ENCODE measurements at places on chromosomes 12 and 14. TPM values are rescaled to one million over a fixed set of nuclear protein-coding genes. Genes with fewer than 3 reads are reported as not detected.

The OR4M1 gene
- not detected for total RNA-seq

The STXBP6 gene
- total RNA-seq: 0.04 TPM

The TBC1D30 gene
- total RNA-seq: 19.9 TPM

The USP15 gene
- 69.1 TPM for total RNA-seq

The ZNF891 gene
- 0.53 TPM for total RNA-seq

The OVCH1 gene
- total RNA-seq: 0.21 TPM

The FUT8 gene
- 84.3 TPM for total RNA-seq

The HOXC11 gene
- not detected for total RNA-seq

The HSP90B1 gene
- 668 TPM for total RNA-seq

The EML5 gene
- under 0.01 TPM for total RNA-seq

The GALNT16 gene
- 0.11 TPM for total RNA-seq

The ADGRD1 gene
- total RNA-seq: not detected

GRCh38 chr12:10012630-10013330, 2.4 kb downstream of the CLEC12B start:
- DNase-seq: no peak

GRCh38 chr12:28484156-28484555, 293.9 kb downstream of the CCDC91 start:
- no peak for DNase-seq

DNA sequence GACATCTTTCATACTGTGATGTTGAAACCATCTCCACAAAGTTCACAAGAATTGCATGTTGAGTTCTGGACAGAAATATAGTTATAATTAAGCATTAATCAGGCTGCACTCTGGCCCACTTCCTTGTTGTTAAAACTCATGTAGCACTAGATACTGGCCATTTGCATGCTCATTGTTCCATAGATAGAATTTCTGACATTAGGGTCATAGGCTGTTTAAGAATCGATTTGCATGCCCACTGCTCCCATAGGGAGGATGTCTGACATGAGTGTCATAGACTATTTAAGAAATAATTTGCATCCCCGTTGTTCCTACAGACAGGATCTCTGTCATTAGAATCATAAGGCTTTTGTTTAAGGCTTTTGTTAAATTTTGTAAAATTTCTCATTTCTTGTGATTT, 50.2 kb downstream of the MYF5 start:
- DNase-seq: no peak

GRCh38 chr12:3892631-3893030, 19.4 kb upstream of the PARP11 start:
- DNase-seq: no peak

- no peak for DNase-seq
These were observed 98.3 kb upstream of the DIO3 start for GRCh38 chr14:101462726-101463565.

GRCh38 chr12:2754208-2754607, 40.6 kb upstream of the FKBP4 start:
- DNase-seq: no peak

DNA sequence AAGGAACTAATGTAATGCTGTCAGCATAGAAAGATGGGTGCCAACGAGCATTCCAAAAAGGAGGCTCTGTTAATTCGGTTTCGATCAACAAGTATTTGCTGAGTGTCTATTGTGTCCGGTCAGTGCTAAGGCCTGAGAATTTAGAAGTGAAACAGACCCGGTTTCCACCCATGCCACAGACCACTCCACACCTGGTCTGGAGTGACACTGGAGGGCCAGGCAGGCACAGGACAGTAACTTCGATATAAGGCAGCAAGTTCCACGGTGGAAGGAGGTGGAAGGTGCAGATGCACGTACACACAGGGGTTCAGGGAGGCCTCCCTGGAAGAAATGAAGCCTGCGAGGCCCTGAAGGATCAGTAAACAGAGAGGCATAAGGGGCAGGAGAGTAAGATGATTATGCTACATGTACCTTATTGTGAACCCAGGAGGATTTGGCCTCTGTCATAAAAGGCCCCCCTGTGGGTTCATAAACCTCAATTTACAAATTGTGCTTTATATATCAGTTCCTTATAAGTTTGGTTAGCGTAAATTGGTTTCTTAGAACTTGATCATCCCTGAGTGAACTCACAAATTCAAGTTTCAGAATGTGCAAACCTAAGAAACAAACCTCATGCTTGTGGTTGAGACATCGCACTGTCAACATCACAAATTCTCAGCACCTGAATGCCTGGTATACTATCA, 25.9 kb downstream of the SSH1 start:
- no peak for DNase-seq

DNA sequence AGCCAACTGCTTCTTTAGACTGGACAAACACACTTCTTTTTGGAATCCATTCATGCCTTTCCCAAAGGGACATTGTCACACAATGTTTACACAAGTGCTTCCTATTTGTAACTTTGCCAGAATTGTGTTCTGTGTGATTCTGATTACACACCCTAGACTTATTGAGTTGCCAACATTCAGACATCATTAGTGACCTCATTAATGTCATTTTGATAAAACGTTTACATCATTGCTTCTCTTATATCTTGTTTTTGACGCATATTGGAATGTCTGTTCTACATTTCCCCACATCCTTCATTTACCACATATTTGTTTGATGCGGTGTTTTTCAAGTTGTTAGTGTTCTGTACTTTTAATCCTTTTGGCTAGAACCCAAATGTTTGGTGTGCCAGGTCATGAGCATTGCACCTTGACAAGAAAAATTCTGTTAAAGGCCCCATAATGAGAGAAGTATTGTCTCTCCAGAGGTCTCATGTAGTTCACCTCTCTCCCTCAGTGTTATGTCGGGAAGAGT, 305.5 kb downstream of the AEBP2 start:
- peak; percentile 98 for DNase-seq

- no peak for DNase-seq
These were observed 6.6 kb upstream of the PCNX4 start for GRCh38 chr14:60085085-60085484.

DNA sequence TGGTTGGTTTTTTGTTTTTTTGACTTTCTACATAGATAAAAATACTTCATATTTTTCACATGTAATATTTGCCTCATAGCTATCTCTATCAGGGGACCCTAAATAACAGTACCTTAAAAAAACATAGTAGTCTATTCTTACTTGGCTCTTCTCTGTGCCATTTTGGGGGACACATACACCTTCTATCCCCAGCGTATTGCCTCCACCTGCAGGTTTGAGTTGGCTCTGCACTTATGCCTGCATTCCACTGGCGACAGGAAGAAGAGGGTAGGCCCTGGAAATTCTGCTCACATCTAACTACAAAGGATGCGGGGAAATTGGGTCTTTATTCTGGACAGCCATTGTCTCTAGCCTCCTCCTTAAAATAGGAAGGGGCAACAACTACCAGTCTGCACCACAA, 13.8 kb upstream of the IFI27L2 start:
- DNase-seq: no peak

- no peak for DNase-seq
These were observed 70.6 kb downstream of the SAMD4A start for GRCh38 chr14:54637270-54638134.

DNA sequence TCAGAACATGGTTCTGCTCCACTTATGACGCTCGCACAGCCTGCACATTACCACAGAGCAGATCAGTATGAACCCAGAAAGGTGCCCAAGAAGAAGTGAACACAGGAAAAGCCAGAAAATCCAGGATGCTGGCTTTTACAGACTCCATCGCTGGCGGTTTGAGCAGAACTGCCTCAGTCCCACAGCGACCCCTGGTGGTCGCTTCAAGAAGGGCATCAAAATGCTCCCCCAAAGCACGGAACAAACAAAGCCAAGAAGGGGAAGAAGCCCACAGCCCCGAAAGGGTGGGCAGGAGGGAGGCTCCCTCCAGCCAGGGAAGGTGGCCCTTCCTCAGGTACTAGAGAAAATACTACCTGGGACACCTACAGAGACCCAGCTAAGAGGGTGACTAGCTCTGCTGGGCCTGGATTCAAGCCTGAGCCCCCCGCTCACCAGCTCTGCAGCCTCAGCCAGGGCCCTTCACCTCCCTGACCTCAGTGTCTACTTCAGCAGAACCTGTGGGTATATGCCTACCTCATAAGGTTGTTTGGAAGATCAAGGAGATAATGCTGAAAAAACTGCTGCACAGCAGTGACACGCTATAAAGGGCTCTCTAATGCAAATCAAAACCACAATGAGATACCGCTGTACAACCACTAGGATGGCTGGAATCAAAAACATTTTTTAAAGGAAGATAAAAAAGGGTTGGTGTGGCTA, 98.1 kb downstream of the NCOR2 start:
- no peak for DNase-seq

DNA sequence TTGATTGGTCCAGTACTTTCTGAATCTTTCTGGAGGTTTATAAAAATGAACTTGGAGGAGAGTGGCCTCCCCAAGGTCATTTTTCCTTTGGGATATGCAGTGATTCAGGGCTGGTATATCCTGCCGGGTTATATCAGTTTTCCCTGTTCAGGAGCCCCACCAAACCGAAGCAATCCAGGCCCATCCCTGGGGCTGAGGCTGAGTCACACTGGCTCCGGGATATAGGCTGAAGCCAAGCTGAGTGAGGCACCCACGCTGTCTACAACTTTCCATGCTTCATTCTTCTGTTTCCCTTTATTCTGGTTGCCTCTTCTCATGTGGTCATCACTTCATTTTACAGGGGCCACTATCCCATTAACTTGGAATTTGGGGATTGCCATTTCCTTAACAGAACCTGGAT, 3.4 kb downstream of the SSPN start:
- no peak for DNase-seq

DNA sequence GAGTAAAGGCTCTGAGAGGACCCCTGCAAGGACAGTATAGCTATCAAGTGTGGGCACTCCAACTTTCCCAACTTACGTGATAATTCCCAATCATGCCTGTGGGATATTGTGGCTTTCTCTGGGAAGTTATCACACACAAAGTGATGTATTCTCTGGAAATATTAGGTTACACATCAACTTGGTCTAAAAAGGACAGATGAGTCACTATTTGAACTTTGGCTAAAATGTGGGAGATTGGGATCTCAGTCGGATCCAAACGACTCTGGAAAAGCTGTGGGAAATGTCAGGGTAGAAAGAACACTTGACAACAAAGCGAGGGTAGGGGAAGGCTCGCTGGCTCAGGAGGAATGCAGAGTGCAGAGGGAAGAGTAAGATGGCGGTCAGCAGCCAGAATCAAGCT, 1048.9 kb downstream of the BCL11B start:
- no peak for DNase-seq

DNA sequence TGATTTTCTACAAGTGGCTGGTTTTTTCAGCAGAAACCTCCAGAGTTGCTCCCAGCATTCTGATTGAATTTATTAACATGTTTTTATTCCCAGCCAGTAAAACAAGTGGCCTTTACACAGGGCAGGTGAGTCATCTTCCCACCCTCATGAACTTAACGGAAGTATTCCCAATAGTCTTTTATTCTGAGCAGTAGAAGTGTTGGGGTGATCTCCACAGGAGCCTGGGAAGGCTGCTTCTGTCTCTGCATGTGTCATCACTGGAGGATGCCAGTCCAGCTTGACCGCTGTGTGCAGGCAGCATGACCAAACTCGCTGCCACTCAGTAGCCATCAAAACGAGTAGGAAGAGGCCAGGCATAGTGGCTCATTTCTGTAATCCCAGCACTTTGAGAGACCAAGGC, 13.4 kb upstream of the DNAH10 start:
- DNase-seq: no peak

GRCh38 chr12:112978163-112979040, at the start of gene OAS2:
Gene OAS2 (plus strand): TSS chr12:112978519. CDS start chr12:112978609, 90 bp downstream.
- DNase-seq: peak; percentile 33

DNA sequence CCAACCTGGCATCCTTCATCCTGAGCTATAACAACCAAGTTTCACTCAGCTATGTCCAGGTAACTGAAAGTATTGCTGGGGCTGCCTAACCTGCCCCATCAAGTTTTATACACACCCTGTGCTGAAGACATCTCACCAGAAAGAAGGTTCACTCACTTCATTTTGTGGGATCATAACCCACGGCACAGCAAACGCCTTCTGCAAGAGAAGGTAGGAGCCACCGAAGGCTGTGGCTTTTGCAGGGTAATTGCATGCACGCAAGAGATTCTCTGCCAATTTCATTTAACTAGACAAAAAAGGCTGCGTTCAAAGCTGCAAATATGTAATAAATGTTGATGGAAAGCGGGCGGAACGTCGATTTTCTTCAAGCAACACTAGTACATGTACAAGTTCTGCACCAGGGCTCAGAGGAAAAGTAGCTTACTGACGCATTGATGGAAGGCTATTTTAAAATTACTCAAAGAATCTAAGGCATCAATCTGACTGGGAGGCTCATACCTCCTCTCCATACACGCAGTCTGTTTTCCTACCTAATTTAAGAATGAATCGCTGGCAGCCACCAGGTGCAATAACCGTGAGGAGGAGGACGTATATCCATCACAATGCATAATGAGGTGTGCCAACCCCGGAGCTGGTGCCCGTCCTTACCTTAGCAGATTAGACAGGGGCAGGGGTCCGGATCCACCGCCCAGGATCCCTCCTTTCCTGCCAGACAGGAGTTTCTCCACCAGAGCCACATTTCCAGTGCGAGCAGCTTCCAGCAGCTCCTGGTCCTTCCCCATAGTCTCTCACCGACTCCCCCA, 1.1 kb downstream of the ANKS1B start:
- DNase-seq: no peak

GRCh38 chr12:20798554-20798953, 12.0 kb upstream of the SLCO1B3 start:
- DNase-seq: no peak

GRCh38 chr14:76259029-76259735, 107.5 kb downstream of the GPATCH2L start:
- DNase-seq: no peak

- no peak for DNase-seq
These were observed 36.2 kb upstream of the TUBA1C start for GRCh38 chr12:49228653-49229052.

- peak; percentile 10 for DNase-seq
These were observed 108.0 kb downstream of the EEA1 start for GRCh38 chr12:92821142-92821541.

DNA sequence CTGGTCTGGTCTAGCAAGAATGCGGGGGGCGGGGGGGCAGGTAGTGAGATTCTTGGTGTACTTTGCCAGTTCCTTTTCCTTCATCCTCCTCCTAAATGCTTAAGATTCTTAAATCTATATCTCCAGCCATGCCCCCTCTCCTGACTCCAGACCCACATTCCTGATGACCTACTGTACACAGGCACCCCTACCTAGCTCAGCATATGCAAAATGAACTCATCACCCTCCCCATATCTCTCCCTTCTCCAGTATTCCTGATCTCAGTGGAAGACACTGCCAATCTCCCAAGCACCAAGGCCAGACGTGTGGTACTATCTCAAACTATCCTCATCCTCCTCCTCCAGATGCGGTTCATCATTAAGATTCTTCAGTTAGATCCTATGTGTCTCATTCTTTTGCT, 215.8 kb downstream of the SPTSSA start:
- DNase-seq: no peak

DNA sequence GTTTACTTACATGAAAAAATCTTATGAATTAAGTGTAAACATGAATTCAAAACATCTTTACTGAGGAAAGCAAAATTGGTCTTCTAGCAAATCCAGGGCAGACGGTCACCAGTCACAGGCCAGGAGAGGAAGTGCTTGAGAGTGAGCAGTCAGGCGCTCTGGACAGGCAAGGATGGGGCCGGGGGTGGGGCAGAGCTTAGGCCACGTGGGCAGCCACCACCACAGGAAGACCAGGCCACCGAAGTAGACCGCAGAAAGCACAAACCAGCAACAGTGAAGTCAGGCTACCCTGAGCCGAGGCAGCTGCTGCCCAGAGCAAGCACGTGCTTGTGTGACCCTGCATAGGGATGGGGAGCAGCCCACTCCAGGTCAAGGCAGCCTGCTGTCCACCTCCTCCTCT, 33.5 kb downstream of the SLC6A12 start:
- DNase-seq: no peak
